ENCODE measurements at places on chromosomes 6 and 20.

DNA sequence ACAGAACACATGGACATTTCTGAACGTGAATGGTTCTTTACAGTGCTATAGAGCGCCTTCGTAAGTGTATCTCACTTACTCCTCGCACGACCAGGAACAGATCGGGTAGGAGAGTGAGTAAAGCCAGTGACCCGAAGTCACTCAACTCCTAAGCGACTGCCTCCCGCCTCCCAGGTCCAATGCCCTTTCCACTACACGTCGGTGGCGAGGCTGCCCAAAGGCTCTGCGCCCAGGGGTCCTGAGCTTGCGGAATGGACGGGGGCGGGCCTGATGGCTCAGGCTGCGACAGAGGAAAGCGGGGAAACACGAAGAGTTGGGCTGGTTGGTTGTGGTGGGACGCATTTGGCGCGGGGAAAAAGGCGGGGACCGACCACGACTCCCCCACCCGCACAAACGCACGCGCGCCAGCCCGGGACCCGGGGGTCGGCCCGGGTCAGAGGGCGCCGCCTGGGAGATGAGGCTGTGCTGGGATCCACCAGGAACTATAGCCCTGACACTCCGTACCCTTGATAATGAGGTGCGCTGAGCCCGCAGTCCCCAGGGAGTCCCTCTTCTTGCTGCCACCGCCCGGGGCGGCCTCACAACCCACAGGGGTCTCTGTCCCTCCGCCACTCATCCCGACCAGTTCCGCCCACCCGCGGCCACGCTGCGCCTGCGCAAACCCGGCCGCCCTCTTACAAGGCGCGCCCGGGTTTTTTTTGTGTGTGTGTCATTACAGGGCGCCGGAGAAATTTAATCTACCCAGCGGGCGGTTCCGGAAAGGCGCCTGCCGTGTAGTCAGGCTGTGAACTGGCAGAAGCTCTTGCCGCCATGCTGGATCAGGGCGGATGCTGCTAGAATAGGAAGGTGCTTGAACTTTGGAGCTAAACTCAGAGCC, at the start of gene BLOC1S5:
Gene BLOC1S5, minus strand, starts transcription at position 629 of the 877 bp plus-strand sequence. Its CDS starts 13 bp downstream, at position 616.
- peak; percentile 88 for DNase-seq

DNA sequence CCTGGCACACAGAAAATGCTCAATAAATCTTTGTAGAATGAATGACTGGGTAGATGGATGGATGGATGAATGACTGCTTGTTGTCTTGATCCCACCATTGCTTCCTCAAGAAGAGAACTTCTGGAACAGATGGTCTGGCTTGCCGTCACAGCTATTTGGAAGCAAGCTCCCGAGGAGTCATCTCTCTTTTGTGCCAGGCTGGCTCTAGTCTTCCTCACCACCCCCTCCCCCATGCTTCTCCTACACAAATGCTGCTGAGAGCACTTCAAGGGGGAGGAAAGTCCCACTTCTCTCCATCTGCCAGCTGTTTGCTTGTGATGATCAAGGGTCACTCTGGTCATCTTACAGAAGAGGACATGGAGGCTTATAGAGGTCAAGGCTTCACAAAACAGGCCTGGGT, 11.6 kb upstream of the KCNG1 start:
- no peak for DNase-seq

DNA sequence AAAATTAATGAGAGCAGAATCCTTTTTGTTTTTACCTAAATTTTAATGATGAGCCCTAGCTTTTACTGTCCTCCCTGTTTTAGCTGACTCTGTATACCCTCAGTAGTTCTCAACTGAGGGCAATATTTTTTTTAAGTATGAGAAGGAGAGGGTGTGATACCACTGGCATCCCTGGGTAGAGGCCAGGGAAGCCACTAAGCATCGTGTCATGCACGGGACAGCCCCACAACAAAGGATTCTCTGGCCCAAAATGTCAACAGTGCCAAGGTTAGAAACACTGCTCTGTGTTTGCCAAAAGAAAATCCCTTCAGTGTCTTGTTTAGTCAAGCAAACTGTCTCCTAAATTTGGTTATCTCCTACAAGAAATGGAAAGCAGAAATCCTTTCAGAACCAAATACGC, 210.4 kb downstream of the KCNQ5 start:
- DNase-seq: no peak

DNA sequence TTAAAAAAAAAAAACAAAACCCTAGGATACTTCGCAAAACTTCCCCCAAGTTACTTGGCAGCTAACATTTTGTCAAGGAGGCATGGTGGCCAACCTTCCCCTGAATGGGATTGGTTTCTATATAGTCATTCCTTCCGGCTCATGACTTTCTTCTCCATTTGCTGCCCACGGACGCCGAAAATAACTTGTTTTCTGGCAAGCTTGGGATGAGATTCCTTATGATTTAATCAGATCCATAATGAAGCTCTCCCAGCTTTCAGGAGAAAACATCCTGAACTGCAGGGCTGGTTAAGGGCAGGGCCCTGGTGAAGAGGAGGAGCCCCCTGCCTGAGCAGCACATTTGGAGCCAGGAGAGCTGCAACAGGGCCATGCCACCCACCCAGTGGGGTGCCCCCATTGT, 49.9 kb downstream of the PPP1R16B start:
- no peak for DNase-seq

GRCh38 chr6:166658115-166658791, 31.2 kb upstream of the RPS6KA2 start:
- DNase-seq: no peak

GRCh38 chr6:11604836-11605506, 67.4 kb downstream of the TMEM170B start:
- DNase-seq: no peak

- DNase-seq: peak; percentile 69
Measured at GRCh38 chr20:10313701-10314100, 95.1 kb downstream of the SNAP25 start.

GRCh38 chr20:42485556-42485955, 704.1 kb downstream of the PTPRT start:
- no peak for DNase-seq

DNA sequence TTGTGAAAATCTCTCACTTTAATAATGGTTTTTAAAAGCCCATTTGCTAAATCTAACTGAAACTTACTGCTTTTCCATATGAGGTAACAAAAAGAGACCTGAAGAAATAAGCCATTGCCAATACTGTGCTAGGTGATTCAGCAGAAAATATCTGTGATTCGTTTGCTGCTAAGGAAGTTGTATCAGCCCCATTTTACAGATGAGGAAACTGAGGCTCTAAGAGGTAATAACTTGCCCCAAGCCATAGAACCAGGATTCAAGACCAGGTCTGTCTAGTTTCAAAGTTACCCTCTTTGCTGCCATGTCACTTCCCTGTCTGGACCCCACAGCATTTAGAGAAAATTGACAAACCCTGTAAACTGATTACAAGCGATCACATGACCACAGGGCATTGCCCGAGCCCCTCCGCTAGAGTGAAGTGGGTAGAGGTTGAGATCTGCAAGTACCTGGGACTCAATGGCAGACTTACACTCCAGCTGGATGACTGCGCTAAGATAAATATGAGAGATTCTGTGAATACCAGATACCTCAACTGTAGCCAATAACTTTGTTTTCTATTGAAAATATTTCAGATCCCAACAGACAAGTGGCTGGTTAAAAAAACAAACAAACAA, 69.3 kb downstream of the TNFRSF21 start:
- DNase-seq: no peak

GRCh38 chr20:50294164-50295088, 103.8 kb downstream of the CEBPB start:
- DNase-seq: no peak

DNA sequence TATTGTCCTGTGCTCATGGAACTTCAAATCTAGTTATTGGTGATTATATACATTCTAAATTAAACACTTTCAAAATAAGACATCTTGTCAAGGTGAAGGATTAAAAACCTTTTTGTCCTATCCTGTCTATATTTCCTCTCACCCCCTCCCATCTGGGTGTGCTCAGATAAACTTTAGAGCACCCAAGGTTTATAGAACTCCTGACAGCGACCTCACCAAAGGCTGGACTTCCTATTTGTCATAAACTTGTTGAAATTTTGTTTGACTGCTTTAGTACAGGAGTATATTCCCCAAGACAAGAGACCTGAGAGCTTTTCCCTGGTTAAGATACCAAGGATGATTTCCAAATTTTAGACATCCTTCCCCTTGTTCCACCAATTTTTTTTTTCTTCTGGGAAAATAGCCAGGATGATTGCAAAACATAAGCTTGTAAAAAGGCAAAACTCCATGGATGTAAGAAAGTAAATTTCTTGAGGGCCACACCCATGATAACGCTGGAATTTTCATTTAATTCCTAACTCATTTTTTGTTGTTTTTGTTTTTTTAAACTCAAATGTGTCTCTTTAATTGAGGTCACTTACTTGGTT, 33.0 kb downstream of the CARMIL1 start:
- DNase-seq: no peak

DNA sequence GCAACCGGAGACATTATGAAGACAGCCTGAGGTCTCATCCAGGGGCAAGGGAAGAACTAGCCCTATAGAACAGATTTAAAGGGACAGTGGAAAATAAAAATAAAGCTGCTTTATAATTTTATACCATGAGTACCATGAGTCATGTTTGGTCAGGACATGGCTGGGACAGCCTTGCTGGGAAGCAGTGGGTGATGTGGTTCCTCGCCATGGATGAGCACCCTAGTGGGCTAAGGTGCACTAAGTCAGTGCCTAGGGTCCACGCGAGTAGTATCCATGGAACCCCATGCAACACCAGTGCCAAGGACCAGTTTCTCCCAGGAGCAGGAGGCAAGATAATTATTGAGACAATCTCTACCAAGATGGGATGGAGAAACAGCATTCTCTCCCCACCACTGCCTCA, 33.4 kb upstream of the ELMO2 start:
- no peak for DNase-seq

DNA sequence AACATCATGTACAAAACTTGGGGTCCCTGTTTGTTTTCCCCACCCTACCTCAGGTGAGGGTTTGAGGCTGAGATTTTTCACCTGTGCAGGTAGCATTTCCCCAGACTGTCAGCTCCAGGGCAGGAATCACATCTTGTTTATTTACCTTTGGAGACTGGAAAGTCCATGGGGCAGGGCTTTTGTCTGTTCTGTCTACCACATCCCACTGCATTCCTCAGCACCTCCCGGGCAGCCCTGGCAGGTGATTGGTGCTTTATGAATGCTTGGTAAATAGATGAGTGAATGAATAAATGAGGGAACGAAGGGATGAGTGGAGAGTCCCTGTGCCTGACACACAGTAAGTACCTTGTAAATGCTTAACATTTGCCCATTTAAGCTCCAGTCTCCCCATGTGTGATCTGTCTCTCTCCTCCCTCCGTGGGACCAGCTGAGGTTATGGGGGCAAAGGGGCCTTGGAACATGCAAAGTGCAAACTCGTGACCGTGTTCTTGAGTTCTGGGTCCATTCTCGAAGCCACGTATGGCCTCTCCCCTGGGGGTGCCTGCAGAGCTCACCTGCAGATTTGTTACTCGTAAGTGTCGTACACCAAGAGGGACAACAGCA, 69.7 kb upstream of the PMEPA1 start:
- DNase-seq: no peak

DNA sequence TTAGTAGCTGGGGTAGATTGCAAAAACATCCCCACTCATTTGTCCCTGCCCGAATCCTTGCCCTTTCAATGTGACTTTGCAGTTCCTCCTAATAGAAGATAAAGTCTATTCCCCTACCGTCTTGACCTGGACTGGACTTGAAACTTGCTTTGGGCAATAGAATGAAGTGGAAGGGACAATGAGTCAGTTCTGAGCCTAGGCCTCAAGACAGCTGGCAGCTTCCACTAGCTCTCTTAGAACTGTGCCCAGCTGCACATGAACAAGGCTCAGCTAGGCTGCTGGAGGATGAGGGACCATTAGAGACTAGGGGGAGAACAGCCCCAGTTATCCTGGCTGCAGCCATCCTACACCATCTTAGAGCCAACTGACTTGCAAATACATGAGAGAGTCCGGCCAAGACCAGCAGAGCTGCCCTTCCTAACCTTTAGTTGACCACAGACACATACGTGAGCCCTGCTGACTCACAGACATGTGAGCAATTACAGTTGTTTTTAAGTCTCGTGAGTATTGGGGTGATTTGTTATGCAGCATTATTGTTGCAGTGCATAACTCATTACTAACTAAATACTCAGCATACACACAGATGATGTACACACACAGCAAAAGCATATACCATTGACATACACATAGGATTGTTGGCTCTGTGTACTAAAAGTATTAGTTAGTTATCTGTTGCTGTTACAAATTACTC, 105.5 kb downstream of the DHX35 start:
- peak; percentile 2 for DNase-seq

DNA sequence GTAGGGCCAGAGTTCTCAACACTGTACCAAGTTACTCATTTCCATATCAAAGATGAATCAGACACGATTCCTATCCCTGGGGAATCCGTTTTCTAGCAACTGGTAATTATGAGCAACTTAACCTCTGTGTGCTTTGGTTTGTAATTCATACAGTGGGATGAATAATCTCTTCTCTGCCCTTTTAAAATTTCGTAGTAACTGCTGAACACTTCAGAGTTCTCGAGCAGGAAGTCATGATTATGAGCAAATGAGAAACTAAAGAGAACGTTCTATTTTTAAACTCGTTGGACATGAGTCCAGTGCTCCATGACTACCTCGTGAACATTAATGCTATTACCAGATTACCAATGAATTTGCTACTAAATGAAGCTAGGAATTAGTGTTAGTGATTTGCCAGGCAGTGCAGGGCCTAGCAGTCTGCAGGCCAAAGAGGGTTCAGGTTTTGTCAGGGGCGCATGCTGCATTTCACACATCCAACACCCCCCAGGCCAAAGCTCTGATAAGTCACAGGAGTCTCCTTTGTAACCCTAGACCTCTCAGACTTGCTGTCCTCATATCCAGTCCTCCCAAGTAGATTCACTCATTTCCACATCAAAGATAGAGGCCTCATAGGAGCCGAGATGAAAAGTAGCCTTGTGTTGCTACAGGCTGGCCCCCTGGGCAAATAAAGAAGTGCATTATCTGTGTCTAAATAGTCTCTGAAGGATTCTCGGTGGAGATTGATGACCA, 45.8 kb upstream of the VSTM2L start:
- peak; percentile 88 for DNase-seq

DNA sequence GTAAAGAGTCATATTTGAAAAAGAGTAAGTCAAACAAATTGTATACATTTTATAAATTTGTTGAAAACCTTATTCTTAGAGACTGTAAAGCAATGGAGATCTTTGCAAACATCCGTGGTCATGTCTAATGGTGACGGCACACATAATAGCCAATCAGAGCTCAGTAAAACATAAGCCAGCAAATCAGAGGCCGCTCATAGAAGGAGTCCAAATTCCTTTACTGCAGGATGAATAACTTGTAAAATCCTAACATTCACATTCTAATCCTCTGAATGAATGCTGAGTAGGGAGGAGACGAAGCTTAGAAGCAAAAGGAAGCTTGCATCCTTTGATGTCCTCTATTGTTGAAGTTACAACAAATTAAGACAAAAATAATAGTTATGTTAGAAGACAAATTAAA, 401.7 kb downstream of the PRKN start:
- no peak for DNase-seq

DNA sequence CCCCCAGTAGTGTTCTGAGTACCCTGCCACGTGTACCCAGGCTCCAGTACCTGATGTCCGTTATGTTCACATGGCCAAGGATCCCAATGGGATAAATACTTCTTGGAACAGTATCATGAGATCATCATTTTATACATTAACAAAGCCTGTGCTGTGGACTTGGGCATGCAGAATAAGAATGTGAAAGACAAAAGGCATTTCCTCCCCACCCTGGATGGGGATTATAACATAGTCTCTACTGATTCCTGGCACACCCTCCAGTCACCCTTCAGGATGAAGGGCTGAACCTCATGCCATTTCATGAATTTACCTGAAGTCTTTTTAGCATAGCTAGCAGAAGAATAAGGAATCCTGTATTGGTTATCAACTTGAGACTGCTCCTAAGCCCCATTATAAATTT, 2.8 kb downstream of the TNFRSF21 start:
- DNase-seq: no peak

- DNase-seq: no peak
Measured at GRCh38 chr6:30172681-30173080, 9.3 kb downstream of the TRIM15 start.
